ENCODE measurements at places on chromosomes 12 and 14.
A peak's percentile ranks its signal among the peaks of the same experiment; 100 is the strongest.

DNA sequence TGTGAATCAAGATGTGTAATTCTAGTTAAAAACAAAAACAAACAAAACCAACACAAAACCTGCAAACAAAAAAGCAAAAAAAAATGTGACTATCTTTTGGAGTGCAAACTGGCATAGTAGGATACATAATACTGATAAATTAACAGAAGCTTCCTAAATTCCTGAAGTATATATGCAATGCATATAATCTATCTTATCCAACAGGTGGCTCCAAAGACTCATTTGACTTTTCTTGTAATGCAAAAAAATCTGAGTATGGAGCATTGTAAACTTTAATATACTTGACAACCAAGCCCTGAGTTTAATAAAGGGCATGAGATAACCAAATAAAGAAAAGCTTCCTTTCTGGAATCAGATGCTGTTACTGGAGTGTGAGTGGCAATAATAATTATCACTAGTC lies 1003.6 kb downstream of the FSCB start:
- DNase-seq = no peak

- DNase-seq = peak; percentile 33
Observed at GRCh38 chr14:32078858-32079216, 1.7 kb downstream of the ARHGAP5 start.

DNA sequence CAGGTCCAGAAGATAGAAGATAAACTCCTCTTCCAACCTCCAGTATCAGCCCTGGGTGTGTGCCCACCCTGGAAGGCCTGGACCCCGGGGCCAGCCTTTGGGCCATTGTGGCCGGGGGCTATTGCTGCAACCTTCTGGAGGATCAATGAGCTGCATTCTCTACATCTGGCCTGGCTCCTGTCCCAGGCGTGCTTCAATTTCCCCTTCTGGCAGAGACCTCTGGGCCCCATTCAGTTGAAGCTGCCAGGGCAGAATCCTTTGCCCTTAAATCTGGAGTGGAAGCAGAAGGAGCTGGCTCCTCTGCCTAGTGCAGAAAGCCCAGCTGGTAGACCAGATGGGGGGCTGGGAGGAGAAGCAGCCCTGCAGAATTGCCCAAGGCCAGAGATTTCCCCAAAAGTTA lies 10.0 kb downstream of the NYNRIN start:
- DNase-seq = no peak

- no peak for DNase-seq
Observed at GRCh38 chr12:52074971-52075724, 4.4 kb upstream of the SMIM41 start.

DNA sequence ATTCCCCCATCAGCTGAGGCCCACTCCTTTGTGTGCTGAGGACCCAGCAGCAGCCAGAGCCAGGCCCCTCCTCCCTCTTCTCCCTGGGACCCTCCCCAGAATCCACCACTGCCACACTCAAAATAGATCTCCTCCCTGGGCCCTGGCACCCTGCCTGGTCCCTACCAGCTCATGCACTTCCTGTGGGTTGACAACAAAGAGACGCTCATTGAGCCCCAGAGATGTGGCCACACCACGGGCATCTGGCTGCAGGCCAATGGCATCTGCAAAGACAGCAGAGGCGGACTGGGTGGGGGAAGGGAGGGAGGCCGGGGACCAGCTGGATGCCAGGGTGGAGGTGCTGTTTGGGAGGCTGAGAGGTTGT lies 16.0 kb upstream of the ENDOU start:
- DNase-seq = peak; percentile 43

DNA sequence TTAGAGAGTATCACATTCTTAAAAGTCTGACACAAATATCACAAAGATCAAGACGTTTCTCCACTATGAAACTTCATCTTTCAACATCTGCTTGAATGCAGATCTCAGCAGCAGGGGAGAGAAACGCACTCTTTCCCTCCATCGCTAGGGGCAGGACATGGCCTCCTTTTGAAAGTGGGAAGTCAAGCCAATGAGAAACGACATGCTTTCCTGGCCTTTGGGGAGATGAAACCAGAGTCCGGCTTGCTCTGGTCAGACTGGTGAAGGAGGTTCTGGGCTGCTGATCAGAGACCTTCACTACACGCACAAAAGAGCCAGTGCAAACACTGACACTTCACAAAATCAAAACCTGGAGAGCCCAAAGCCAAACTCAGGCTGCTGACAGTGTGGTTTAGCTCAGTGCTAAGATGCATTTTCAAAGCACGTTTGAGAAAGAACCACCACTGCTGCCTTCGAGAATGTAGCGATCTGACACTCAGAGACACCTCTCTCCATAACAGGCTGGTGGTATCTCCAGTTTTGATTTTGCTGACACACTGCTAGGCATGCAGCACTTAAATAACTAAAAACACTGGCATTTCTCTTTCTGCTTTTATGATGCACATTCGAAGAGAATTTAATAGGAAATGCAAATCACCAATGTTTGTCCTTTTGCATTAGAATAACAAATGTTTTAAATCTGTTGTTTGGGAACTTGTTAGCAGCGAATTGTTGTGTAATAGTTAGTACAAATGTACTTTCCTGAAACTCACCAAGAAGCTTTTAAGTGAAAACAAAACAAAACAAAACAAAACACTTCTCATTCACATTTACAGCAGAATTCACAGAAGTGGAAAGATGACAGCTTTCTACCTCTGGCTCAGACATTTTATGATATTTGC lies 93.9 kb upstream of the OVCH1 start:
- DNase-seq = no peak

- DNase-seq = no peak
Observed at GRCh38 chr12:86698641-86698980, 442.4 kb upstream of the MGAT4C start.

GRCh38 chr12:42793166-42793565 lies 203.6 kb upstream of the PRICKLE1 start:
- DNase-seq = no peak

GRCh38 chr12:32110942-32111341 lies 4.3 kb downstream of the BICD1 start:
- DNase-seq = no peak

DNA sequence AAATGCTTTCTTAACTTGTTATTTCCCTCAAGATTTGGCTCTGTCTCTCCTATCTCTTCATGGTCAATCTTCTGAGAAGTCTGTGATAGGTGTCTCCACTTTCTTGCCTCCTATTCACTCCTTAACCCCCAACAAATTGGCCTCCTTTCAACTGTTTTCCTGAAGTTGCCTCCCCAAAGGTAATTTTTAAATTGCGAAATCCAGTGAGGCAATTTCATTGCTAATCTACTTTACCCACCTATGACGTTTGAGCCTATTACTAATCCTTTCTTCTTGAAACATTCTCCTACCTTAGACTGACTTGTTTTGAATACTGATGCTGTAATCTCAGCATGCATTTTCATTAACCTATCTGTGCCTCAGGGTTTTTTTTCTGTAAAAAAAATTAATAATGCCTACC lies 6.0 kb upstream of the KCNH5 start:
- DNase-seq = no peak

DNA sequence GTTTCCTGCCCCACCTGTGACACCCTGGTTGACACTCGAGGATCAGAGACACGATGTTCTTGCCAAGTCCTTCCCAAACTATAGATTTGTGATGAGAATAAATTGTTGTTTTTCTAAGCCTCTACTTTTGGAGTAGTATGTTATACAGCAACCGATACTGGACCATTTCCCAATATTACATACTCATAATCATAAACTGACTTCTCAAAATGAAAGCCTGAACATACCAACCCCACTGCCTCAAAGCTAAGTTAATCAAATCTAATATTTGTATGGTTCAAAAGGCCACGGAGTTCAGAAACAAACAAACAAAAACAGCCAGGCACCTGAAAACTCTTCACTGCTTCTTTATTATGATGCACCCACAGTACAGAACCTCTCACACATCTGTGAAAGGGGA lies 52.3 kb upstream of the GPHB5 start:
- DNase-seq = no peak

DNA sequence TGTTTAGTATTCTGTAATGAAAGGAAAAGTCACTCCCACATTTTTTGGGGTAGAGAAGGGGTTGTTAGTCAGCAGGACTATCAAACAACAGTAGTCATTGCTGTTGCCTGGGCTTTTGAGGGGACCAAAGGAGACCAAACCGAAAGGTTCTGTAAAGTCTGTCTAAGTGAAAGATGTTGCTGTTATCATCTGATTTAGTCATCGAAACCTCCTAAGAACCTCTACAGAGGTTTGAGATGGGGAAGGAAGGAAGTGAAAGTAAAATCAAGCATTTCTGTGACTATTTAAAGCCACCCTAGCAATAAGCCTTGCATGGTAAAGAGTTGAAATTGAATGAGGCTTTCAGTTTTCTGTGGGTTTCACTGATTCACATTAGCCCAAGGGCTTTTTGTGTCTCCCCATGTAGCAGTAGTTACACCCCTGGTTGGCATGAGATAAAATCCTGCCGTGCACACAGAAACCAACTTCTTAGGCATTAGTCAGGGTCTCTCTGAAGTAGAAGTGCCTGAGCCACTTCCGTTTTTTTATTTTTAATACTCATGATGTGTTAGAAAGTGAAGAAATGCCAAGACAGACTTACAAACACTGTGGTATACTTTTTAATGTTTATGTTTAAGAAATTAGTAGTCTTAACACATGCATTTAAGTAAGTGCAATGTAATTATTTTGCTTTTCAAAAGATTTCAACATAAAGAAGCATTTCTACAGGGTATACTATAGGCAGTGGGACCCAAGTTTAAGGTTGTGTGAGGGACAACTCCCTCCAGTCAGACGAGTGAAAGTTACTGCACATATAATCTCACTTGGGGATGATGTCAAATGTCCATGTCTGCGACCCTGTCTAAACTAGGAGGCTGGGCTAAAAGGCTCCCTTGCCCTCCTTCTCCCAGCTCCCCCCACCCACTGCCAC lies 50.4 kb downstream of the DYRK2 start:
- no peak for DNase-seq

DNA sequence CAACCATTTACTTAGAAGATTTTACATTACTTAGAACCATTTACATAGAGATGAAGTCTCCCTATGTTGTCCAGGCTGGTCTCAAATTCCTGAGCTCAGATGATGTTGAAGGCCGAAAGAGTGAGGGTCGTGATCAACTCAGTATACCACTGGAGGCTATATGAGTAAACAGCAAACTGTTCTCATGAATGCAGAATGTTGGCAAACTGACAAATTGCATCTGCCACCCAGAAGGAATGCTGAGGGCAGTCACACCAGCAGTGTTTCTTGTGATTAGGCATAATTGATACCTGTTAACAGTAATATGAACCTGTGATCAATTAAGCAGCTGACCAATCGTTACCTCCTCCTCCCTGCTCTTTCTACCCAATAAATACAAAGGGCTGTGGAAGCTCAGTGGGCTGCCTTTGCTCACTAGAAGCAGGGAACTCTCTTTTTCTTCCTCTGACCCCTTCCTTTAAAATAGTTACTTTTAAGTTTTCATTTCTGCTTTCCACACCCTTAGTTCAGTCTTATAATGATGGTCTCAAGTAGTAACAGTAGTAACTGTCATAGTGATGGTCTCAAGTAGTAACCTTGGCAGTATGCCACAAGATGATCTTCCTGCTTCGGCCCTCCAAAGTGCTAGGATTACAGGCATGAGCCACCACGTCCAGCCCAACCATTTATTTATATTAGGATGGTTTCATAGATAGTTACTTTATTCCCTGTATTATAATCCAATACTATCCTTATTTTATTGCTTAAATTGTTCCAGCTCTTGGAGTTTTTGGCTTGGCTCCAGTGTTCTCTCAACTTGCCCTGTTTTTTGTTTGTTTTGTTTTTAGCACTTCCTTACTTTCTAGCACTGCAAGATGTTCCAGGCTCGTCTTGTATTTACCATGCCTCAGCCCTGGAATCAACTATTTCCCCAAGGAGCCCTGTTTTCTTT lies 25.8 kb downstream of the LIMA1 start:
- peak; percentile 78 for DNase-seq

GRCh38 chr12:116697305-116697704 lies 40.6 kb downstream of the SPRING1 start:
- no peak for DNase-seq

- DNase-seq = no peak
Observed at GRCh38 chr14:102131741-102132140, 8.0 kb upstream of the WDR20 start.

- no peak for DNase-seq
Observed at GRCh38 chr12:47889040-47889439, 15.8 kb downstream of the VDR start.

GRCh38 chr14:33916663-33917565 lies 34.0 kb downstream of the EGLN3 start:
- DNase-seq = peak; percentile 88

DNA sequence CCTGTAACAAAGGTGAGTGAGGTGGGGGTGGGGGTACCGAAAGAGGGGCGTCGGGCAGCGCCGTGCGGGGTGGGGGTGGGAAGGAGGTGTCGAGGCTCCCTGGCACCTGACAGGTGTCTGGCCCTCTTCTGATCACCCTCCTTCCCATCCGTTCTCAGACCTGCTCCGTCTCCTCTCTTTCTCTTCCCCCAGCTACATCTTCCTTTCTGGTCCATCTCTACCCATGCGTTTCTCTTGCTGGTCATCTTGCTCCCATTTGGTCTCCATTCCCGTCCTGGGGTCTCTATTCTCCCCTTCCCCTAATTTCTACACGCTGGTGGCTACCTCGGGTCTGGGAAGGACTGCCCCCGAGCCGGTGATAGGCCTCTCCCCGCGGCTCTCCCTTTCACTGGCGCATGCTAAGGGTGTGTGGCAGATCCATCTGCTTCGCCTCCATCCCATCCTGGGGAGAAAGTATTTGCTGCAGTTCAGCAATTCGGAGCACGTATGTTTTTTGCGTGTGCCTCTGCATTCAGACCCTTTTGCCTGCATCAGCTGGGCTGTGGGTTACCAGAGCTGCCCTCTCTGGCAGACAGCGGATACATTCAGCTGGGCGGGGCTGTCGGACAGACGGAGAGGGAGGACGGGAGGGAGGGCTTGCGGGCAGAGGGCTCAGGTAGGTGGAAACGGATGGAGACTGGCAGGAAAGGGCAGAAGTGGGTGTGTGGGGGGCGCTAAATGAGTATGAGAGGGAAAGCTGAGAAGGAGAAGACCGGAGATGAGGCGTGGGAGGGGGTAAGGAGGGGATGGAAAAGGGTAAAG lies 730 bp downstream of the CLSTN3 start:
- peak; percentile 20 for DNase-seq

- no peak for DNase-seq
Observed at GRCh38 chr12:122208073-122208820, 4.7 kb downstream of the B3GNT4 start.

DNA sequence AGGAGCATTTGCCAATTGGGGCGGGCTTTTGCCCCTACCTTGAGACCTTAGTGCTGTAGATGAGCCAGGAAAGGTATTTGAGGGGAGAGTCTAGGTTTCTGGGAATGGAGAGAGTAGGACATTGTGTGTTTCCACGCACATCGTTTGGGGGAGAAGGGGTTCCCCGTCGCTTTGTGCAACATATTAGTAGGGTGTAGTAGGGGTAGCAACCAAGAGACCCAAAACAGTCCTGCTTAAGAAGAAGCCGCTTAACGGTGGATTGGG lies 694 bp upstream of the PTGES3 start:
- DNase-seq = no peak

GRCh38 chr12:2402073-2402579 lies 349.3 kb downstream of the CACNA1C start:
- DNase-seq = no peak

GRCh38 chr12:121388421-121388981 lies 11.4 kb upstream of the RNF34 start:
- DNase-seq = peak; percentile 38

GRCh38 chr12:94488463-94488862 lies 28.8 kb upstream of the CEP83 start:
- DNase-seq = no peak
